Ureter (tissue), 1 donor: ENCODE measurements at places on chromosomes 16 and 17.

DNA sequence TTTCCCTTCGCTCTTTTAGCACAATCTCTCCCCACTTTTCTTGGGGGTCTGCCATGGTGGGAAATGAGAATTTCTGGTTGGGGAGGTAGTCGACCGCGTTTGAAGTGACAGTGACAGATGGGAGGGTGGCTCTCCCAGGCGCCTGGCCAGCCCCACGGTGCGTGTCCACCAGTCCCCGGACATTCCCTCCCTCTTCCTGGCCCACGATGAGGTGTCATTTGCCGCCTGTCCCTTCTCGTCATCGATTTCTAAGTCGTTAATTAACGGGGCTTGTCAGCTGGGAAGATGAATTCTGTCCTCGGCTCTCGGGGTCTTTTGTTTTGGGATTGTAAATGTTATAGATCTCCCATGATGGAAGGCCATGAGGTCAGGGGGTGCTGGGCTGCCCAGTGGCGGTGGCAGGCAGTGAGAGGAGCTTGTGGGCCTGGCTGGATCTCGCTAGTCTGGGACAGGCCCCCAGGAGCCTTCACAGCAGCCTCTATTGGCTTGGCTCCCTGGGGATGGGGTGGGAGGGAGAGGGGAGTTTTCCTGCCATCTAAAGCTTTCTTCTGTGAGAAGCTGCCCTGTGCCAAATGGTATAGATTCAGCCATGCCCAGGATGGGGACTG is 164.2 kb downstream of the MRM1 start:
- no peak for DNase-seq

DNA sequence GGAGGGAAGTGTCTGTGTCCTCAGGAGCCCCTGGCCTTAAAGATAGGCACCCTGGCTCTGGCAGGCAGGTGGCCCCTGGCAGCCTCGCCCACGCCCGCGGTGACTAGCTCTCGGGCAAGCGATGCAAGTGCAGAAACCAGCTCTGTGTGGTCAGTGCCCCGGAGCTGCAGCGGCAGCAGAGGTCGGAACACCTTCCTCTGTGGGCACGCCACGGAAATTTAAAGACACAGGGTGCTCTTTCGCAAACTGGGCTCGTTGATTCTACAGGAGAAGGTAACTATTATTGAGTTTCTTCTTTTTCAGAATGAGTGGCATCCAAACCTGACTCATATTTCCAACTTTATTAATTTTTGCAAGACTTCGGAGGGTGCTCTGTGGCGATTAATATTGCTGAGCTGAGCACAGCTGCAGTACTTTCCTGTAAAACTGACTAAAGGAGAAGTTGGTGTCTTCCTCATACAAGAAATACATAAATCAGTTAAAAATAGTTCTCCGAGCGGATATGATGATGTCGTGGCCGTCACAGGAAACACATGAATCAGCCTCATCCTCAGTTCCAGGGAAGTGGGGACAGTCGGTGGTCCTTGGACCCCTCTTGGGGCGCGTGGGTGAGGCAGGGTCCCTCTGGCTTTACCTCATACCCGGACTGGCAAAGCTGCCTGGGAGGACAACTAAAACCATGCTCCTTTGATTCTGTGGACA is 120.2 kb downstream of the METRNL start:
- DNase-seq, result no peak

DNA sequence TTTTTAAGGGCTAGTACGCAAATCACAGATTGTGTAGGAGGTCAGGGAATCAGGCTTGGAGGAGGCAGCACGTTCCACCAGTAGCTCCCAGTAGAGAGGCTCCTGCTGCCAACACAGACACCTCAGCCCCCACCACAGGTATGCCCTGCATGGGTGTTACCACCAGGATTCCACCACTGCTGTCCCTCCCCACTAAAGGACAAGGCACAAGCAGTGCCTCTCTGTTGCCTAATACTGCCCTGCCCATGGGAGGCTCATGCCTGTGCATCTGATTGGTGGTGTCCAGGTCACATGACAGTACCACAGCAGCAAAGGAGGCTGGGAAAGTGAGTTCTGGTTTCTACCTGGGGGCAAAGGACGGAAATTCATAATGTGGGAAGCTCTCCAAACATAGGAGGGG is 33.6 kb upstream of the CACNG4 start:
- DNase-seq, result no peak

DNA sequence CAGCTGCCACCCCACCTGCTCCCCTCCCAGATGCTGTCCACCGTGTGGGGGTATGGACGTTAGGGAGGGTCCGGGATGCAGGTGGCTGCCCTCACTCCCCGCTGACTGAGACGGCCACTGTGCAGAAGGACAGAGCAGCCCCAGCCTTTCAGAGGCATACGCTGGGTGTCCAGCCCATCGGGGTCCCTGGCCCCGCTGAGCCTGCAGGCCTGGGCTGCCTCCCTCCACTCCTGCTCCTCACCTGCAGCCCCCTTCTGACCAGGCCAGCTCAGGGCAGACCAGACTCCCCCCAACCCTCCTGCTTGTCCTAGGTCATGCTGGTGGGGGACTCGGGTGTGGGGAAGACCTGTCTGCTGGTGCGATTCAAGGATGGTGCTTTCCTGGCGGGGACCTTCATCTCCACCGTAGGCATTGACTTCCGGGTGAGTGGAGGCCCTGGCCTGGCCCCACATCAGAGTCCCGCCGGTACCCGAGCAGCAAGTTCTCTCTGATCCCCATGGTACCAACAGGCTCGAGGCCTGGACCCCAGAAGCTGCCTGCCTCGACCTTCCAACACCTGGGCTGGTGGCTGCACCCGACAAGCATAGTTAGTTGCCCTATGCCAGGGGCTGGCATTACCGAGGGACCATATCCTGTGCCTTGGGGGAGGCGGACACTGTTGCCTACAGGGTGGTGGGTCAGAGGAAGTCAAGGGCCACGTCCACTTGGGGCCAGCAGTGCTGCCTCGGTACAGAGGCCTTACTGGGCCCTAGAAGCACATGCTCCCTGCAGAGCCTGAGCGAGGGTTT is 1.4 kb downstream of the RAB26 start:
- no peak for DNase-seq

GRCh38 chr17:29240968-29241963 is 5.4 kb upstream of the CRYBA1 start:
- DNase-seq, result peak; percentile 48

- no peak for DNase-seq
Observed at GRCh38 chr17:80619535-80620235, 75.0 kb downstream of the RPTOR start.
